ENCODE measurements at places on chromosomes 6 and 20. TPM values are rescaled to one million over a fixed set of nuclear protein-coding genes. Genes with fewer than 3 reads are reported as not detected.

EEF1A2 gene
- 1.3 TPM for total RNA-seq

GRCh38 chr6:11613858-11614257, 76.3 kb downstream of the TMEM170B start:
- H3K4me3 ChIP-seq: no peak overlapping the region
- no peaks in the 10 kb centered on the region for H3K36me3 ChIP-seq
- H3K27ac ChIP-seq: peak overlapping the region; percentile 80
- peak; percentile 98 for DNase-seq

- H3K4me1 ChIP-seq: no peaks in the 10 kb centered on the region
- no peak overlapping the region for H3K4me3 ChIP-seq
- H3K27me3 ChIP-seq: no peaks in the 10 kb centered on the region
- no peak overlapping the region for H3K27ac ChIP-seq
- no peak for DNase-seq
- H3K36me3 ChIP-seq: no peaks in the 10 kb centered on the region
These were observed 95.9 kb downstream of the SMOC2 start for GRCh38 chr6:168536665-168537539.

- H3K4me3 ChIP-seq: no peak overlapping the region
- H3K27me3 ChIP-seq: no peaks in the 10 kb centered on the region
- H3K27ac ChIP-seq: no peak overlapping the region
- no peaks in the 10 kb centered on the region for H3K4me1 ChIP-seq
- DNase-seq: no peak
- H3K36me3 ChIP-seq: no peaks in the 10 kb centered on the region
These were observed 223.7 kb downstream of the TAF4 start for GRCh38 chr20:61841966-61842365.

DNA sequence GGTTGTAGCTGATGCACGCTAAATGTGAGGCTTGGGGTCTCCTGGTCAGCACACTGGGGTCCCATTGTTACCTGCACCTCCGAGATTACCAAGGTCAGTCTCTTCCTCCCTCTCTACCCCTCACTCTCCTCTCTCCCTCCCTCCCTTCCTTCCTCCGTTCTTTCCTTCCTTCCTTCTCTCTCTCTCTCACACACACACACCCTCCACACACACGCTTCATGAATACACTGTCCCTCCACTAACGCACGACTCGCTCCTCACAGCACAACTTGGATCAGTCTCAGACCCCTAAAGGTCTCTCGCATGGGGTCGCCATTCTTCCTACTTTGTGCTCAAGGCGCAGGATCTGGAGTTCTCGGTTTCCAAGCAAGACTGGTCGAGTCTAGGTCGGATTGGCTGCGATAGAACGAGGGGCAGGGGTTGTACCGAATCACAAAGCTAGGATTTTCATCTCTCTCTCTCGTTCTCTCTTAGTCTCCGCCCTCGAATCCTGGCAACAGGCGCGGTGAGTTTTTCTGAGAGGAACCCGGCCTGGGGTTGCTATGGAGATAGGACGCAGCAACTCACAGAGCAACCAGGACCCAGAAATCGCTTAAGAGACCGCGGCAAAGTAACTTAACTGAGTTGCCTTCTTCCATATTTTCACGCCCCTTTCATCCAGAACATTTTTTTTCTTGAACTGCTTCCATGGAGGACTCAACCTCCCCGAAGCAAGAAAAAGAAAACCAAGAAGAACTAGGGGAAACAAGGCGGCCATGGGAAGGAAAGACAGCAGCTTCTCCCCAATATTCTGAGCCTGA, at the start of gene RSPH4A:
TSS of gene RSPH4A (plus strand) at position 543 of the 800 bp plus-strand sequence. CDS start at position 688, 145 bp downstream.
- H3K4me1 ChIP-seq: no peaks in the 10 kb centered on the region
- H3K4me3 ChIP-seq: peak within 1 kb of the TSS; percentile 63
- no peaks in the 10 kb centered on the region for H3K27me3 ChIP-seq
- no peaks in the 10 kb centered on the region for H3K36me3 ChIP-seq
- peak; percentile 94 for DNase-seq

- peak overlapping the region; percentile 48 for H3K27ac ChIP-seq
- H3K4me1 ChIP-seq: no peaks in the 10 kb centered on the region
- H3K27me3 ChIP-seq: no peaks in the 10 kb centered on the region
- DNase-seq: peak; percentile 44
These were observed 435 bp downstream of the KIFC1 start for GRCh38 chr6:33391922-33392594.
